ENCODE measurements at places on chromosomes 11 and 22.
A peak's percentile ranks its signal among the peaks of the same experiment; 100 is the strongest.

GRCh38 chr11:1074244-1075221 lies at the start of gene MUC2:
Gene MUC2, plus strand, starts transcription at chr11:1074874.
- DNase-seq = no peak

GRCh38 chr11:112255067-112255720 lies 5.5 kb downstream of the PLET1 start:
- peak; percentile 76 for DNase-seq

- DNase-seq = peak; percentile 2
Measured at GRCh38 chr11:131867457-131868257, 497.2 kb downstream of the NTM start.

DNA sequence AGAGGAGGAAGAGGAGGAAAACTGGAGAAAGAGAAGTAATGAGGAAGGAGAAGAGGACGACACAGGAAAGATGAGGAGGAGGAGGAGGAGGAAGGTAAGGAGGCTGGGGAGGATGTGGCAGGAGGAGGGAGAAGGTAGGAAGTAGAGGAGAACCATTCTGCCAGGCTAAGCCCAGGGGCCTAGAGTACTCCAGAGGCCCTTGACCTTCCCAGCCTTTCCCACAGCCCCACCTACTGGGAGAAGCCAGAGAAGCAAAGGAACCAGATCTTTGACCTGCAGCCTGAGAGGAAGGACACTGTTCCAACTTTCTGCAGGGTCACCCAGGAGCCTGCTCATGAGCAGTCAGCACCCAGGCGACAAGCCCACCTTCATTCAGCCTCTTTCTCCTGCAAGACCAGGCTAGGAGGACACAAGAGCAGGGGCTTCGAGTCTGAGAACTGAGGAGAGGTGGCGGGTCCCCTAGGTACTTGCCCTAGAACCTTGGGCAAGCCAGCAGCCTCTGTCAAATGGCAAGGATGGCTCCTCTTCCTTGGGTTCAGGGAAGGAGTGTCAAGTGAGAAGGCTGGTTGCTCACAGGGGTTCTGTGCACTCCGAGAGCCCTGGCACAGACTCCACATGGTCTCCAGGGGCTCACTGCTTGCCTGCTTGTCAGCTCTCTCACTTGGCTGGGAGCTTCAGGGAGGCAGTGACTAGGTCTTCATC lies 27.9 kb upstream of the OAF start:
- peak; percentile 64 for DNase-seq

GRCh38 chr11:78465169-78465942 lies 47.7 kb upstream of the GAB2 start:
- no peak for DNase-seq
